ENCODE measurements at places on chromosomes 13 and 19. TPM values are rescaled to one million over a fixed set of nuclear protein-coding genes. Genes with fewer than 3 reads are reported as not detected.

Gene TMPRSS9
- polyA plus RNA-seq, result 0.17 TPM

- no peak for DNase-seq
These were observed 1.7 kb upstream of the ELANE start for GRCh38 chr19:850221-850978.

GRCh38 chr19:13882836-13883235 lies 5.9 kb downstream of the NANOS3 start:
- no peak for DNase-seq

Gene C19orf73
- 0.31 TPM for polyA plus RNA-seq

Gene INSR
- polyA plus RNA-seq, result 31.1 TPM

GRCh38 chr13:20848944-20849343 lies 53.6 kb downstream of the XPO4 start:
- no peak for DNase-seq

DNA sequence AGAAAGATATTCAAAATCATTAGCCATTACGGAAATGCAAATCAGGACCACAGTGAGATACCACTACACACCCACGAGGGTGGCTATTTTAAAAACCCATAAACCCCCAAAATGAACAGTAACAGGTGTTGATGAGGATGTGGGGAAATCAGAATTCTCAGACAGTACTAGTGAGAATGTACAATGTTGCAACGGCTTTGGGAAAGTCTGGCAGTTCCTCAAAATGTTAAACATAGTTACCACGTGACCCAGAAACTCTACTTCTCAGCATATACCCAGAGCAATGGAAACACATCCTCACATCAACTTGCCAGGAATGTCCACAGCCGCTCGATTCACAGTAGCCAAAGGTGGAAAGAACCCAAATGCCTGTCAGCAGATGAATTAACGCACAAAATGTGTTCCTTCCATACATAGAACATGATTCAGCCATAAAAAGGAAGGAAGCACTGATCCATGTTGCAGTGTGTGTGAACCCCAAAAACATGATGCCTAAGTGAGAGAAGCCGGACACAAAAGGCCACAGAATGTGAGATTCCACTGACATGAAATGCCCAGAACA lies 7.0 kb downstream of the PLVAP start:
- DNase-seq, result no peak

Gene ATF5
- 17.8 TPM for polyA plus RNA-seq

Gene NR2F6
- 34.1 TPM for polyA plus RNA-seq

GRCh38 chr13:29210676-29211075 lies 384.8 kb downstream of the SLC7A1 start:
- no peak for DNase-seq

Gene ATP8B3
- 2.0 TPM for polyA plus RNA-seq

Gene PSG7
- polyA plus RNA-seq, result not detected

Gene KLK12
- polyA plus RNA-seq, result not detected

GRCh38 chr19:16795731-16796130 lies 33.5 kb upstream of the SIN3B start:
- no peak for DNase-seq

DNA sequence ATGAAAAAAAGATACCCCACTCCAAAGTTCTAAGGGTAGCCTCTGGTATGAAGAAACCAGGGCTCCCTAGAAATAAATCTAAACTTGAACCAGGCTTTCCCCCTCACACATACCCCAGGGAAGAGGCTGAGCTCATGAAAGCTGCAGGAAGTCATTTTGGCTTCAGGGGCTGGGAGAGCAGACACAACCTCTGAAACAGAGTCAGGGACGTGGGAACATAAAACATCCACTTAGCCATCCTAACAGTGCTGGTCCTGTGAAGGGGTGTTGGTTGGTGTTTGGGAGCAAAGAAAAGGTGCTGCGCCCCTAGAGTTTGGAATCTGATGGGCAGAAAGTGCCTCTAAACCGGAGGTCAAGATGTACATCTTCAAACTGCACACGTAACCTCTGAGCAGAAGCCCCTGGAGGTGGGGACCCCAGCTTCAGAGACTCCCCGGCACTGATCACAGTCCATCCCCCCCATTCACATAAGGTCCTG lies 15.8 kb downstream of the RAB3D start:
- DNase-seq, result no peak

DNA sequence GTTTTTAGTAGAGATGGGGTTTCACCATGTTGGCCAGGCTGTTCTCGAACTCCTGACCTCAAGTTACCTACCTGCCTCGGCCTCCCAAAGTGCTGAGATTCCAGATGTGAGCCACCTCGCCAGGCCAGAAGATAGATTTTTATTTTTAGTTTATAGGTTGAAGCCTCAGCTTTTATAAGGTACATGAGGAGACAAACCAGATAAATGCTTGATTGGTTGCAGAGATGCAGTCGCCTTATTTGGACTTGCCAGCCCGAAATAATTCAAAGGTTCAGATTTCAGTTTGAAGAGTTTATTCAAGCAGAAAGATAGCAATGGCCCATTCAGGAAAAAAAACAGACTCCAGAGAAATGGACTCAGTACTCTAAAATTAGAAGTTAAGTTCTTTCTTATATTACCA lies 3.1 kb downstream of the ZNF69 start:
- DNase-seq, result no peak

DNA sequence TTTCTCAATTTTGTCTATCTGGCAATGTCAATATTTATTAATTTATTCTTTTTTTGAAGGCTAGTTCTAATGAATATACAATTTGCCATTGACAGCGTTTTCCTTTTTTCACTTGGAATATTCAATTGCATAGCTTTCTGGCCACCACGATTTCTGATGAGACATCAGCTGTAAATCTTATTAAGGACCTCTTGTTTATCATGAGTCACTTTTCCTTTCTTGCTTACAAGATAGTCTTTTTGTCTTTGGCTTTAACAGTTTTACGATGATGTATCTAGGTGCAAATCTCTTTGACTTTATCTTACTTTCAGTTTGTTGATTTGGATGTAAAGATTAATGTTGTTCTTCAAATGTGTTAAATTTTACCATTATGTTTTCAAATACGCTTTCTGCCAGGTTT lies 991.6 kb upstream of the SLC10A2 start:
- DNase-seq, result no peak

Gene ATXN8OS
- polyA plus RNA-seq, result 0.29 TPM

- no peak for DNase-seq
These were observed 4.9 kb upstream of the USE1 start for GRCh38 chr19:17210296-17210695.
